ENCODE measurements at places on chromosomes 6 and 20.

- no peak for DNase-seq
Measured at GRCh38 chr20:58384821-58385220, 4.2 kb upstream of the VAPB start.

DNA sequence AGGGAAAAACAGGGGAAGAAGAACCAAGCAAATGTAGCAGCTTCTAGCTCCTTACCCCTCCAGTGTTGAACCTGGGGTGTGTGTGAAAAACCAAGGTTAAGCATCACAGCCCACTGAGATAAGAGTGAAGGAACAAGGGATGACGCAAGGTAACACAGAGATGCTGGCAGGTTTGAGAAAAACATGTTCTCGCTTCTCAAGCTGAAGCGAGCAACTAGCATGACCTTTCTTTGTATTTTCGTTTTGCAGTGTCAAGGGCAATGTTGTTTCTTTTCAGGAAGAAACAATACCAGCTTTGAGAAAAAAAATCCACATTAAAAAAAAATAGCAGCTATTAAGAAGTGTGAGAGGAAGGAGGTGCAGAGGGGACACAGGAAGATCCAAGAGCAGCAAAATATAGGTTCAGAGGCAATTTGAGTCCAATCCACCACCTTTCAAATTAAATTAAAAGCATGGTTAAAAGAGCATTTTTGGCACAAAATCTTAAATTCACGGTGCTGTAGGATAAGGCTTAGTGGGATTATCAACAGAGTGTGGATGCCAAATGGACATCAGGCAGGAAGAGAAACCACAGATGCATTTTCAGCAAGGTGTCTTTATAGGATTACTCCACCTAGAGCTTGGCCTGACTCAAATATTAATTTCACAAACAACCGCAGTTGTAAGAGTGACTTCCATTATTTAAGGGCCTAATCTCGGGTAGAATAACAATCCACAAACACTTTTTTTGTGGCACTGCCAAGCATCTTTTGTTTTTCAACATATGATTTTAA is 70.9 kb downstream of the SYNE1 start:
- DNase-seq = no peak

DNA sequence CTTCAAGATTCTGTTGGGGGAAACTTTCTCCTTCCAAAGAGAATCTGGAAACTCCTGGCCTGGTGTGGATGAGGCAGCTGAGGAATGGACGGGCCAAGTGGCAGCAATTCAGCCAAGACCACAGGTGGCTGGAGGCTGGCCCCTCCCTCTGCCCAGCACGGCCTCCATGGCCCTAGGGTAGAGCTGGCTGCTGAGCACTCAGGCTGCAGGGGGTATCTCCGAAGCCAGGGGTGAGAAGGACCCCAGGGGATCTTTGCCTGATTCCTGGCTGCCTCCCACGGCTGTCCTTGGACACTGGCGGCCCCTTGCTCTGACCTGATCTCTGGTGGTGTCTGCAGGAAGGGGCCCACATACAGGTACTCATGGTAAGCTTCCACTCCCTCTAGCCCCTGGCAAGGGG is 39.0 kb downstream of the GRM4 start:
- no peak for DNase-seq

- no peak for DNase-seq
Measured at GRCh38 chr6:155100087-155100486, 105.0 kb downstream of the TIAM2 start.

GRCh38 chr6:45606831-45607400 is 229.2 kb upstream of the SUPT3H start:
- no peak for DNase-seq

DNA sequence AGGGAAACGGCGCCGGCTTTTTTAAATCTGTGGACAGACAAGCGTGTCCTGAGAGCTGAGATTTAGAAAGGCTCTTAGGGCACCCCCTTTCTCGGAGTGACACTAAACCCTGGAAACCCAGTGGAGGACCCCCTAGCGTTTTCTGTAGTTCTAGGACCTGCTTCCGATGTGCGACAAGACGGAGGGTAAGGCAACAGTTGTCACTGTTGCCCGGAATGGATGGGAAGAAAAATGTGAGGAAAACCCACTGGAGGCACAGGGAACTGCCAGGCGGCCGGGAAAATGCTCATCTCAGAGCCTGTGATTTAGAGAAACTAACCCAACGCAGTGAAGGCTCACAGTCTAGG is 551 bp upstream of the ATP5F1E start:
- no peak for DNase-seq

DNA sequence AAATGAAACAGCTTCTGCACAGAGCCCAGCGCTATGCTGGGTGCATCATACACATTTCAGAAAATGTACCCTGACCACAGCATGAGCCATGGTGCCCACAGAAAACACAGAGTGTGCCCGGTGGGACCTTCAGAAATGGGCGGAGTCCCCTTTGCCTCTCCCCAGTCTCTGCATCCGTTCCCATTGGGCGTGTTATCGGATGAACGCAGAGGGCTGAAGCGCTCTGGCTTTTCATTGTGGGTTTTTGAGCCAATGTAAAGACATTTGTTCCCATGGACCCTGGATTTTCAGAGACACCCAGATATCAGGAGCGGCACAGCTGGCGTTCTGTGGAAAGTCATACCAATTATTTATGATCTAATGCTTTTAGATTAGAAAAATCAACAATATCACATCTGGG is 99.8 kb downstream of the DACT2 start:
- DNase-seq = no peak

DNA sequence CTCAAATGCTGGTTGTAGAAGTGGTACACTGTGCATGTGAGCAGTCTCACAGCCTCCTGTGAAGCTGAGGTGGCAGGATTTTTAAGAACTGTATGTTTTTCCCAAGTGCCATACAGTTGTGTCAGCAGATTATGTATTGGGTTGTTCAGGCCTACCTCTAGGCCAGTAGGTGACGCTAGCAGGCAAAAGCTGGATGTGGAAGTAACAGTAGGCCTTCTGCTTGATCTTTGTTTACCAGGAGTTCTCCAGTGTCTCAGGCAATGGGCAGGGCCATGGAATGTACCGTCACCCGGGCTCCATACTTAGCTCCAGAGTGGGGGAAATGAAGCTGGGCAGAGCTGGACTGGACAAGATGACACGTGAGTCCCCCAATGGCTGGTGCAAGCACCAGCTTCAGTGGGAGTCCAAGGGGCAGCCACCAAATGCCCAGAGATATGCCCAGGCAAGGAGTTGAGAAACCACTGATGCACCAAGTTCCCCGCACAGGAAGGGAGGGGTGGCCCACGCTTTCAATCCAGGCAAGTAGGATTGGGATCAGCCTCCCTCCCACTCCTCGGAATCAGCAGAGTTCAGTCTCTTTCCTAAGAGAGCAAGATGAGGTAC is 289.7 kb downstream of the HTR1B start:
- DNase-seq = no peak

- no peak for DNase-seq
Measured at GRCh38 chr6:136371959-136372358, 82.3 kb upstream of the BCLAF1 start.

DNA sequence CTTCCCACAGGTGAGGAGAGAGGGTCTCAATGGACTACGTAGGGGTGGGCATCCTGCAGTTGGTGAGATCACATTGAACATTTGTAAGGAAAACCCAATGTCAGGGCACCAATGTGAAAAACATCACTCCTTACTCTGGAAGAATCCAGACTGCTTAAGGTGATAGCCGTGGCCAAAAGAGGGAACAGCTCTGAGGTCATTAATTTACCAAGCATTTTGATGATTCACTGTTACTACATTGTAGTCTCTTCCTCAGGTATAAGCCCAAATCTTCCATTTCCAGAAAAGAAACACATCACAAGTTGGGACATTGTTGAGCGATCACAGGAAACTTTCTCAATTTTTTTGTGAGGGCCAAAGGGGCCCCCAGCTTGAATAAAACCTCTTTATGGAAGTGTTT is 61.1 kb upstream of the SPTLC3 start:
- DNase-seq = no peak

DNA sequence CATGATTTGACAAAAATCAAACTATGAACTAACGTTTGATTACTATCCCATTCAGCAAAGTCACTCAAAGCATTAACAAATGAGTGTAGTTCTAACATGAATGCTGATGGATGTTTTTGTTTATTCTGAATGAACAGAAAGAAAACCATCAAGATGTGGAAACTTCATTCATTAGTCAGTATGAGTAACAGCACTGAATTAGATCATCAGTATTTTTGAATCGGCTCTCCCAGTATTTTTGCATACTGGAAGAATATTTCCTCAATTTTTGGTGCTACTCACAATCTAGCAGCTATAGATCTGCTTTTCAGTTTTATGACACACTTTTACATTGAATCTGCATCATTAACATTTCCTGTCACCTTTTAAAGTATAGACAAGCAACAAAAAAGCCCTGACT is 63.8 kb upstream of the CD83 start:
- DNase-seq = no peak

GRCh38 chr6:34315780-34316179 is 67.0 kb upstream of the SMIM29 start:
- no peak for DNase-seq

DNA sequence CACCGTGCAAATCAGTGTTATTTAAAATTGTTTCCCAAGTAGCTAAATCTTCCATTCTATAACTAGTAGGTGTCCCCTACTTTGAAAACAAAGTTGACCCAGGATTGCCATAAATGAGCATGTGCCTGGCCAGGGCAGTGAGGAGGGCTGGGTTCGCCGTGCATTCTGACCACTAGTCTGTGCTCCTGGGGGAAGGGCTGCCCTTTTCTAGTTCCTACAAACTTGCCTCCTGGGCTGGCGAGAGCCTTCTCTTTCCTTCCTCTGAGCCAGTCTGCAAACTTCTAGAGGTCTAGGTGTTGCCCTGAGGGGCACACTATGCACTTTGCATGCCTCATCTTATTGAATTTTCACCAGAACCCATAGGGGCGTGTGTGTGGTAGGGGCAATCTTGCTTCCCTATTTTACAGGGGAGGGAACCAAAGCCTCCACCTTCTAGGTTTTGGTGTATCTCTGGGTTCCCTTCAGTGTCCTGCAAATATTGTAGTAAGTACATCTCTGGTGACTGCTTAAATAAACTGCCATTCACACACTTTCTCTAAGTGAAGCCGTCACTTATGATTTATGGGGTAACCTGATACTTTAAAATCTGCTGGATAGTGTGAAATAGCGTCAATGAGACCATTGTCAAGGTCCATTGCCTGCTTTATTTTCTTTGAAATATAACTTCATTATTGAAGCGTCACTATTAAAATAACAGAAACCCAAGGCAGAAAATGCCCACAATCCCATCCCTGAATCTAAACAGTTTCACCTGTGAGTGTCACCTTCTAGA is 42.2 kb downstream of the CDH26 start:
- DNase-seq = no peak

- no peak for DNase-seq
Measured at GRCh38 chr6:47478233-47479139, 897 bp downstream of the CD2AP start.

GRCh38 chr6:11921017-11921438 is 91.1 kb upstream of the HIVEP1 start:
- no peak for DNase-seq

DNA sequence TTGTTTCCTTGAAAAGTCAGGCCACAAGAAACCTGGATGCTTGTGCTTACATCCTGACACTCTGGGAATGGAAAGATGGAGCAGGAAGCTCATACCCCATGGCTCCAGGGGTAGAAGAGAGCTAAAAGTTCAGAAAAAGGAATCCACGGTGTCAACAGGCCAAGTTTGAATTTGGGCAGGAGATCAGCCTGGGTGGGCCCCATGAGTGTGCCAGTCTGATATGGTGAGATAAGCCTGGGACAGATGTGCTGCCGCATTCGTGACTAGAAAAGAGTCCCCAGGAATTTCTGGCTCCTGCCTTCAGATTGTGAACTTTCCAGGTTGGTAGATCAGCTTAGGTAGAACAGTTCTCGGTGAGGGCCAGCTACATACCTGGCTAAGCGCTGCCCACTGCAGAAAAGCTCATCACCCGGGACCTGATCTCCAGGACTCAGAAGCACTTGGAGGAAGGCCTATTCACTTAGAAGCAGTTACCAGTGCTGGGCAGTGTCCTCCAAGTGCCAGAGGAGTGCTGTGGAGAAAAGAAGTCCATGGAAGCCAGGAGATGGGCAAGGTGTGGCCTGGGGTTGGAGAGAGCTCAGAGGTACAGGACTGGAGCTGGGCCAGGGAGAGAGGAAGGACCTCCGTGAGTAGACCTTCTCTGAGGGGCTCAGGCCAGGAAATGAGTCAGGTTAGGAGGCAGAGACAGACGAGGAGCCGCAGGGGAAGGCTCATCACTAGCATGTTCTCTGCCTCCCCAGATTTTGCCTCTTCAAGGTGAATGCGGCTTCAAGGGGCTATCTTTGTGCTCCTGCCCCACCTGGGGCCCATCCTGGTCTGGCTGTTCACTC is at the start of gene TSPO2:
TSS of gene TSPO2 (plus strand) at position 242 of the 830 bp plus-strand sequence. CDS start at position 761, 519 bp downstream.
- no peak for DNase-seq

Data from hypothalamus (tissue), 51 donors.